Renal cortical epithelial cell (primary cell): ENCODE measurements at places on chromosomes 6 and 20. TPM values are rescaled to one million over a fixed set of nuclear protein-coding genes. Genes with fewer than 3 reads are reported as not detected.

Gene PCK1
- total RNA-seq: 0.15 TPM in 1 of 2 replicates, not detected in the other

Gene HLA-DQB1
- total RNA-seq: 1.8 and 28.0 TPM in 2 replicates

Gene YWHAB
- 151 and 278 TPM in 2 replicates for total RNA-seq

Gene PRPH2
- 0.17 and 1.2 TPM in 2 replicates for total RNA-seq

Gene LSM14B
- total RNA-seq: 29.7 and 34.7 TPM in 2 replicates

Gene VPS52
- total RNA-seq: 27.8 and 40.4 TPM in 2 replicates

Gene LPIN3
- 8.5 and 25.3 TPM in 2 replicates for total RNA-seq
